ENCODE measurements at places on chromosomes 1 and 21.

GRCh38 chr21:42560517-42561179, 47.0 kb downstream of the SLC37A1 start:
- DNase-seq, result no peak

DNA sequence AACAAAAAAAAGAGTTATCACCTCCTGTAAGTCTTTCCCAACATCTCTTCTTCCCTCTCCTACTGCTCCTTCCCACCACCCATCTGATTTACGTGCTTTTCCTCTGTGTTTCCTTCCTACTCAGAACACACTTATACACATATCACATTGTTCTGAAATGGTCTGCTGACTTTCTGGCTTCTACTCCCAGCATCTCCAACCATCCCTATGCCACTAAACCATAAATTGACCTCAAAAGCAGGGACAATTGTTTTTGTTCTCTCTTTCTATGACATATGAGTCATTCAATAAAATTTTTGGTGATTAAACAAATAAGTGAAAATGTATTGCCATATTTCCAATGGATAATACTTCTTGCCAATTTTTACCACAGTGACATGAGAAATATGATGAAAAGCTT, 8.2 kb downstream of the GOLPH3L start:
- no peak for DNase-seq

GRCh38 chr1:171427852-171428471, 57.4 kb upstream of the PRRC2C start:
- DNase-seq, result no peak

GRCh38 chr1:12386130-12386529, 156.3 kb downstream of the VPS13D start:
- no peak for DNase-seq

GRCh38 chr1:198939956-198940355, 301.1 kb downstream of the PTPRC start:
- DNase-seq, result no peak
